ENCODE measurements at places on chromosomes 2 and 18.
A peak's percentile ranks its signal among the peaks of the same experiment; 100 is the strongest.

- DNase-seq, result no peak
These were observed 169.9 kb downstream of the BCL11A start for GRCh38 chr2:60383401-60384143.

- DNase-seq, result peak; percentile 88
These were observed 428 bp downstream of the TCF4 start for GRCh38 chr18:55587418-55588110.

- DNase-seq, result no peak
These were observed 121.8 kb upstream of the ZBTB14 start for GRCh38 chr18:5417342-5417741.

GRCh38 chr2:172672114-172672513 is 63.5 kb upstream of the RAPGEF4 start:
- no peak for DNase-seq

DNA sequence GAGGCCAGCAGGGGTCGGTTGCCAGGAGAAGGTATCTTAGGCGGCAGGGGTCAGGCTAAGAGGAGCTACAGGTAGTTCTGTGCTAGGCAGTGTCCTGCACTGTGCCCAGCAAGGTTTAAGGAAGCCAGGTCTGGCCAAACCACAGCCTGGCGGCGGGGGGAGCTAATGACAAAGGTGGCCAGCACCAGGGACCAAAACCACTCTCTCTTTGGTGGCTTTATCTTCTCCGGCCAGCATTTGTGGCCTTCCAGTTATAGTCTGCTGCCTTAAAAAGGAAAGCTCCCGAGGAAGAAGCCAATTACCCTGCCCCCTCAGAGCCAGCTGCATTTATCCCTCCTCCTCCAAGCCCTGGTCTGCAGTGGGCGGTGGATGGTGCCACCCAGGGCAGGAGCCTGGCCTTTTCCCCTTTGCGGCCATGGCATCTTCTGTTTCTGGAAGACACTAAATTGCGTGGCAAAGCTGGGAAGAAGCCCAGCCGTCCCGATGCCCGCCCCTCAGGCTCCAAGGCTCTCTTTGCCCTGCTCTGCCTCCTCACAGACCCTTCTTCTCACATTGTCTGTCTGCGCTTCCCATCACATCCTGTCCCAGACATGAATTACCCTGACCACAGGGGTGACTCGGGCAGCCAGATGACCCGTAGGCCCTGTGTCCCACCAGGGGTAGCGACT is 94.6 kb downstream of the EN1 start:
- DNase-seq, result no peak

GRCh38 chr2:179263015-179263414 is 1.6 kb downstream of the SESTD1 start:
- no peak for DNase-seq

DNA sequence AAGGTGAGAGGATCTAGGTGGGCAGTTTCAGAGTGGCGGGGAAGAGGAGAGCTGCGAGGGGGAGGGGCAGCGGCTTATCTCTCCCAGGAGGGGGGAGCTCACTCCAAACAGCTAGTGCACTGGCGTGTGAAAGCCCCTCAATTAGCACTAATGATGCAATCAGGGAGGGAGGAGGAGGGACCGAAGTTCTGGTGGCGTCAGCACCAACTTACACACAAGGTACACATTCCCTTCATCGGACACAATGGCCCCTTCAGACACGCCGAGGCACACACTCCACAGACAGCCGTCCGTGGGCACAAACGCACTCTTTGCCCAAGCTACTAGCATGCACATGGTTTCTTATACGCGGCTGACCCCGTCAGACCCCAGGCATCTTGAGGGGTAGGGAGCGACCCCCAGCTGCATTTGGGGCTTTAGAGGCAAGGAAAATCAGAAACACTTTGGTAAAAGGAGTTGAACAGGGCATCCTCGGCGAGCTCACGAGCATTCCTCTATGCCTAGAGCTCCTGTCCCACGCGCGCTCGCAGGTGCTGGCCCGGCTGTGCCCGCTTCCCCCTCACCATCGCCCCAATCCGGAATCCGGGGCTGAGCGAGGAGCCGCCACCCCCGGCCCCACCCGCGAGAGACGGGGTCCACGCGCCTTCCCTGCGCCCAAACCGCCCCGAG is 868 bp upstream of the PKDCC start:
- peak; percentile 79 for DNase-seq

GRCh38 chr2:28639836-28640235 is 111.8 kb upstream of the PPP1CB start:
- no peak for DNase-seq

DNA sequence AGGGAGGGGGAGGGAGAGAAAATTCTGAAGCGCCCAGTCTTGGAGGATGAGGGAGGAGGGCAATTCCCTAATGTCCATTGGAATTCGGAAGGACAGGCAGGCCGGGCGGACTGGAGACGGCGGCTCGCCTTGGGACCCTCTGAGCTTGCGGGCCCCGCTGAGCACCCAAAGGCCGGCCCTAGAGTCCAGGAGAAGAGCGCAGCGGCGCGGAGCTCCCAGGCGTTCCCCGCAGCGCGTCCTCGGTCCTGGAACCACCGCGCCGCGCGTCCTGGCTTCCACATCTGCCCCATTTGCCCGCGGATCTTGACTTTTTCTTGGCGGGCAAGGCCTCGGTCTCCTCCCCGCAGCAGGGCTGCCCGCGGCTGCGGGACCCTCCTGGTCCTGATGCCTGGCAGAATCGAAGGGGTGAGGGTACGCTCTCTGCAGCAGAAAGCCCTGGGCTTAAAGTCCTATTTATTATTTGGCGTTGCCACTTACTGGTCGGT is 675 bp upstream of the MLPH start:
- no peak for DNase-seq

- no peak for DNase-seq
These were observed 50.8 kb downstream of the EMILIN2 start for GRCh38 chr18:2897448-2898185.

DNA sequence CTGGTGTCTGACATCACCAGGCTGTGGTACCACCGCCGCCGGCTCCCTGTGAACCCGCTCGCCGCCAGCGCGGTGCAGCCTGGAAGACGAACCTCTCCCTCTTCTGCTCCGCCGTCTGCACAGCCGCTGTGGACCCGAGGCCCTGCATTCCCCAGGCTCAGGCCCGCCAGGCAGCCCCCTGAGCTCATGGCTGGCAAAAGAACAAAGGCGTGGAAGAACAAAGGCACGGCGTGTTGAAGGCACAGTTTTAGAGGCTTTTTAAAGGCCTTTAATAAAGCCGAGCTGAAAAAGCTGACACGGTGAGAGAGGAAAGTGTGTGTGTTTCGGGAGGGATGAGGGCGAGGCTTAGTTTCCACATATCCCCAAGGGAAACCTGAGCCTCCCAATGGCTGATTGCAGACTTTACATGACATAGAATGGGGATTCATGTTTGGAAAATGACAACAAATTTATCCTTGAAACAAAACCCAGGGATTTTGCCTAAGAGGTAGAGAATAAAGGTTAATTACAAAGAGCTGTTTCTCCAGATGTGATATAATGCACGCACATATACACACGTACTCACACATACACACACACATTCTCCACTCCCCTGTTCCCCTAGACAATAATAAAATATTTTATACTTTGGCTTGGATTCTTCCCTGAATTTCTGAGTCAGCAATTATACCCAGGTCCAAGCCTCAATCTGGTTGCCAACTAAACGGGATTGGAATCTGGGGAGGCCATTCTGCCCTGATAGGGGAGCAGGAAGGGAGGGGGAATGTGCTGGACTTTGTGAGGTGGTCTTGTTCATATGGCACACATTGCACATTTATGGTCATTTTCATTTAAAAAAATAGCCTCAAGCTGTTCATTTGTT is 39.7 kb downstream of the RFX8 start:
- no peak for DNase-seq

DNA sequence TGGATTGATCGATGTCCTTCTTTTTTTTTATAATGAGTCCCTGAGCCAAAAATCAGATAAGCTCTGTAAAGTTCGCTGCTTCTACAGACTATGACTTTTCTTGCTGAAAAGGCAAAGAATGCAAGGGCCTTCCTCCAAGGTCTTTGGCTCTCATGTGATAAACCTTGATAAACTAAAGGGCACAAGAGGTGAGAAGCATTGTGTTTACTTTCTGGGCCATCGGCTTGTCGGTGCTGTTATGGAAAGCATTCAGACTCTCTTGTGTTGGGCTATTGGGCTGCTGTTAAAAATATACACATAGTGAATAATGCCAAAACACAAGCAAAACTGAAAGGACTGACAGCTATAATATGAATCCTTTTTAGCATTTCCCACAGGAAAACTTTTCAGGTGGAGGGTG is 472.4 kb upstream of the SPHKAP start:
- DNase-seq, result no peak

DNA sequence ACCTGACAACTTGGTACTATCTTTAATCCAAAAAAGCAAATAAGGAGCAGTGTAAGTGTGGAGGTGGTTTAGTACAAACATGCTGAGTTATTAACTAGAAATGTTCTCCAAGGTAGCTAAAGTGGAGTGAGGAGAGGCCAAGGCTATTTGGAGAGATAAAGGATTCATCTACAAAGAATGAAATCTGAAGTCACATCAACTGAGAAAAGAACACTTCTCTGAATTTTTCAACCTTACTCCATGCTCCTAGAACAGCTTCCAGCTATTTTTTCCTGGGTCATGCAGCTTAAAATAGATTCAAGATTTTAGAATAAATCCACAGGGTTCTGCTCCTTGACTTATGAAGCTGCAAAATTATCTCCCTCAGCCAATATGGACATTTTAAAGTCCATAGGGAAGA is 18.7 kb downstream of the IMMT start:
- no peak for DNase-seq

GRCh38 chr18:38052879-38053590 is 487.4 kb upstream of the CELF4 start:
- DNase-seq, result no peak

DNA sequence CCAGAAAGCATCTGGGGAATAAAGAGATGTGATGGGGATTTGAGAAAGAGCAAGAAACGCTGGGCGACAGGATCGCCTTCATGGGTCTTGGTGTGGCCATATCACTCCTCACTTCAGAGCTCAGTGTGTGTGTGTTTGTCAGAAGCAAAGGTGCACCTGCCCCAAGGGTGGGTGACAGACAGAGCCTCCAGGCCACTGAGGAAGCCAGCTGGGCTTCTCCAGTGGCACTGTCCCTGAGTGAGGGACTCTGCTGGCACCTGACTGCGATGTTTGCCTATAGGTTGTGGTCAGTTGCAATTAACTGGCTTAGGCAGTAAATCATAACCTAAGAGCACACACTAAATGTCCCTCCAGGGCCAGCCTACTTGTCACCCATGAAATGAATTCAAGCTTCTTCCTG is 23.5 kb upstream of the GNAL start:
- DNase-seq, result no peak

DNA sequence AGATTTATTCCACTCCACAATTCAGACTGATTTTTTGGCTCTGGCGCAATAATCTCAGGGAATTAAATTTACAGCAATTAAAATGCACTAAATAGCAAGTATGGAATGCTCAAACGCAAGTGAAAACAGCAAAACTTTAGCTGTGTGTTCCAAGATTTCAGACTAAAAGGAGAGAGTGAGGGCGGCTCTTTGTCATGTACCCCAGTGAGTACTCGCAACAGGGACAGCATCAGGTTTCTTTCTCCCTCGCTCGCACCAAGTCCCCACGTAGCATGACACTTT is 1.1 kb downstream of the ROCK2 start:
- no peak for DNase-seq

GRCh38 chr2:7063789-7064188 is 146.6 kb downstream of the RNF144A start:
- no peak for DNase-seq

DNA sequence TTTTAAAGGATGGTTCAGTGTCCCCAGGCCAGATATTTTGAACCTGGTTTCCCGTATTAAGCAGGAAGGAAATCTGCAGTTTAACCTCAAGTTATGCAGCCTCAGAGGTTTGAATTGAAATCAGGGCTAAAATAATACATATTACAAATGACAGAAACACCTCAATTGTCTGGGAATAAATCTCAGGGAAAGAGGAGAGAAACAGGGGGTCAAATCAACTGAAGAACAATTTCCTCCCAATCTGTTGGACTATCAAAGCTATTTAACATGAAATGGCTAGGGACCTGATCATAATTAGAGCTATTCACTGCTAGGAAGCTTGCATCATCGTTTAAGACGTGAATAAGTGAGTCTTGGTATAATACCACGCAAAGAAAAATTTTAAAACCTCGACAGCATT is 150.0 kb upstream of the ARHGAP28 start:
- no peak for DNase-seq

DNA sequence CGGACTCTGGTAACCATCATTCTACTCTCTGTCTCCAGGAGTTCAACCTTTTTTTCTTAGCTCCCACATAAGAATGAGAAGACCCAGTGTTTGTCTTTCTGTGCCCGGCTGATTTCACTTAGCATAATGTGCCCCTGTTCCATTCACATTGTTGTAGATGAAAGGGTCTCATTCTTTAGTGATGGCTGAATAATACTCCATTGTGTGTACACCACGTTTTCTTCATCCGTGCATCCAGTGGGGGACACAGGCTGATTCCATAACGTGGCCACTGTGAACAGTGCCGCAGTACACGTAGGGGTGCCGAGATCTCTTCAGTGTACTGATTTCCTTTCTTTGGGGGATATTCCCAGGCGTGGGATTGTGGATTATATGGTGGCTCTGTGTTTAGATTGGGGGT is 72.3 kb upstream of the NFATC1 start:
- DNase-seq, result no peak

- no peak for DNase-seq
These were observed 141.3 kb upstream of the AGAP1 start for GRCh38 chr2:235352541-235352940.

- no peak for DNase-seq
These were observed 10.0 kb upstream of the STPG4 start for GRCh38 chr2:47165001-47165555.

DNA sequence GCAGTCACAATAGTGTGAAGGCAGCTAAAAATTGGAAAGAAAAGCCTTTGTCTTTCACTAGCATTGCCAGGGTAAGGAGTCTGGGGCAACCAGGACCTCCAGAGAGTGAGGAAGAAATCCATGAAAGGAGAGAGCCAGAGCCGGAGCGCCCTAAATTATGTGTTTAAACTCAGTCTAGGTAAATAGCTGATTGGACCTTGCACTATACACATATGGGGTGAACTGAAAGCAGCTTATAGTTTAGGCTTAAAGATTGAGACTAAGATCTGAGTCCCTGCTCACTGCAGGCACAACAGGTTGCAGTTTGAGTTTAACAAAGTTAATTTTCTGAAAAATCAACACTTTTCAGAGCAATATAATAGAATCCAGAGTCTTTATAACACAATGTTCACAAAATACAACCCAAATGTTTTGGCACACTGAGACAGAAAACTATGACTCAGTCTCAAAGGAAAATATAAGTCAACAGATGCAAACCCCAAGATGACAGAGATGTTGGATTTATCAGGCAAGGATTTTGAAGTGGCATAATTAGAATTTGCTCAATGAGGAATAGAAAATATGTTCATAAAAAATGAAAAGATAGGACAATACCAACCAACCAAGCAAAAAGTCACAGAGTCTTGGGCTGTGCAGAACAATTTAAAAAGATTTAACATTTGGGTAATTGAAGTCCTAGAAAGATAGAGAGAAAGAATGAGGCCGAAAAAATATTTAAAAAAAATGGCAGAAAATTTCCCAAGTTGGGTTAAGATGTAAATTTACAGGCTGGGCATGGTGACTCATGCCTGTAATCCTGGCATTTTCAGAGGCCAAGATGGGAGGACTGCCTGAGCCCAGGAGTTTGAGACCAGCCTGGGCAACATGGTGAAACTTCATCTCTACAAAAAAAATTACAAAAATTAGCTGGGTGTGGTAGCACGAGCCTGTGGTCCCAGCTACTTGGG is 39.6 kb downstream of the DOK1 start:
- no peak for DNase-seq

GRCh38 chr2:239263231-239263630 is 137.6 kb downstream of the HDAC4 start:
- DNase-seq, result no peak
